ENCODE measurements at places on chromosomes 4 and X.

- no peak for DNase-seq
Observed at GRCh38 chr4:122914292-122914904, 8.0 kb downstream of the NUDT6 start.

DNA sequence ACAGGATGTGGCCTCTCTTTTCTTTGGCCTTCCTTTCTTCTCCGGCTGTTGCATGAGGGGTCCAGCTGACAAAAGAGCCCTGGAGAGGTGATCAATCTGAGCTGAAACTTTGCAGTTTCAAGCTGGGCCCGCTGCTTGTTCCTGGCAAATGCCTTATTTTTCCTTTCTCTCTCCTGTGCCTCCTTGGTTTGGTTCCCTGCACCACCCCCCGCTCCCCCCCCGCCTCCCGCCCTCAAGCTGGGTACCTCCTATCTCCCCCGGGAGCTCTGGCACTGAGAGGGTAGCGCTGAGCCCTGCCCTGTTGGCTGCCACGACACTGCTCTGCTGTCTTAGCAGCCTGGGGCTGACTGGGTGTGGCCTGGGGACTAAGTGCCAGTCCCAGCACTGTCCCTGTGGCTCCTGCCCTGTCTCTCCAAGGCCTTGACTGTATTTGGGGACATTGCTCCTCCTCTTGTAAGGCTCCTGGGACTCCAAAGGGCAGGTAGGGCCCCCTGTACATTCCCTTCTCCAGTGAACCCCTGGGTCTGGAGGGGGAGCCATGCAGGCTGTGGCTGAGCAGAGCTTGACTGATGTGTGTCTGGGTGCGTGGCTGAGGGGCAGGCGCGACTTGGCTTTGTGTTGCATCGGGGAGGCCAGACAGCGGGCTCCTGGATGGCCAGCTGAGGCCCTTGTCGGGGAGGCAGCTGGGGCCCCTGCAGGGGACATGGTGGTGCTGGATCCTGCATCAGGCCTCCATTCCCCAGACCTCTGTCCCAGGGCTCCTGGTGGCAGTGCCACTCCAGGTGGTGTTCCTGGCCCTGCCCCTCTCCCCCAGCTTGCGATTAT, 1.1 kb downstream of the PLXNA3 start:
- DNase-seq = no peak

DNA sequence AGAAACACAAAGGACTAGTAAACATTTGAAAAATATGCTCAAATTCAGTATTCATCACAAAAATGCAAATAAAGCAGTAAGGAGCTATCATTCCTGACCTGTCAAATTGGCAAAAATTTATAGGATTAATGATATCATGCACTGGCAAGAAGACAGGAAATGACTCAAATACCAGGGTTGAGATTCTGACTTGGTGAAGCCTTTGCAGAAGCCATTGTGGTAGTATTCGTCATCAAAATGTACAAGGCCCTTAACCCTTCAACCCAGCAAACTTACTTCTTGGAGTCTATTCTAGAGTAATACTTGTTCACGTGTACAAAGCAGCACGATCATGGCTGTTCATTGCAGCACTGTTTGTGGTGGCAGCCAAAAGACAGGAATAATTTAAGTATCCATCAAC, 132.4 kb downstream of the ENOX2 start:
- no peak for DNase-seq

DNA sequence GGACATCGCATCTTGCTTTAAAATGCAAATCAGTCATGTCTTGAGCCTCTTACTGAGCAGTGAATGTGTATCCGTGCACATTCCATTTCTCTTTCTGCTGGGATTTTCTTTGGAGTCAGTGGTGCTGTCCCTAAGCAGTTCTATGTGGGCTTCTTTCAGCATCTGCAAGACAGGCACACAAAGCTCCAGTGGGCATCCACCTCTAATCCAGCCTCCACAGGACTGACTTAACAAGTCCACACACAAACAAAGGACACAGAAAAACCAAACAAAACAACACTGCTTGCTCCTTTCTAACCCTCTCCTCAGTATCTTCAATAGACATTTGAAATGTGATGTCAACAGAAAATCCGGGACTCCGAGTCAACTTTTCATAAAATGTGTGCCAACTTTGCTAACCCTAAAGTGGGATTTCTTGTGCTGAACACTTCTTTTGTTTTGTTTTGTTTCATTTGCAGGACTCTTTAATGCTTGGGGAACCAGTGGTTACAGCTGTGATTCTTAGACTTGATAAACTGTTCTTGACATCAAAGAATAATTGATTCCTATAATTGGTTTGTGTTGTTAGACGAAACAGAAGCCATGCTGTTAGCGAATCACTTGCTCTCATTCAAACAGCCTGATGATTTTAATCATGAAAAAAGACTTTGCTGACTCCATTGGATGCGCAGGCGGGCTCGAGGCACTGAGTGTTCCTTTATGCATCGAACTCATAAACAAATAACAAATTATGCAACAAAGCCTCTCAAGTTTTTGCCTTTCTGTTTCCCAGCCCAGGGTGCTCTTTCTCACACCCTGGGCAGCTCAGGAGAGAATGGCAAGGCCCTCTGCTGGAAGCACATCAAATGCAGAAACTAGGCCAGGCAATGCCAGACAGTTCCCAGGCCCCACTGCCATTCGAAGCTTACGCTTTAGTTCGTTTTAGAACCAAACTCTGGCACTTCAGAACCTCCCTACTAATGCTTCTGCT, 20.1 kb downstream of the ETNPPL start:
- DNase-seq = no peak

DNA sequence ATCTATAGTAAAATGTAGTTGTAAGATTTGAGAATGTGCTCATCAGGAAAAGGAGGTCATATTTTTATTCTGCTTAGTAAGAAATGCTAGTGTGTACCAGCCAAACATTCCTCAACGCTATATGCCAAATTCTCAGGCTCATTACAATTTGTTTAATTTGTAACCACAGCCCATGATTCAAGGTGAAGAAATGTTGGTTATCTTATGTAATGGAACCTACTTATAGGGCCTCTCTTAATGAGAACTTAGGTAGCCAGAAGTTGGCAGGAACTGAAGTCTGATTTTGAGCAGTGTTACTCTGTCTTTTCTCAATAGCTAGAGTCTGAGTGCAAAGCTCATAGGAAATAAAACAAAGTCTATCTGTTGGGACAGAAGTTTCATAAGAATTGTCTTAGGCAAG, 595.0 kb downstream of the GLUD2 start:
- no peak for DNase-seq

GRCh38 chrX:25383196-25383595, 367.4 kb upstream of the ARX start:
- no peak for DNase-seq

DNA sequence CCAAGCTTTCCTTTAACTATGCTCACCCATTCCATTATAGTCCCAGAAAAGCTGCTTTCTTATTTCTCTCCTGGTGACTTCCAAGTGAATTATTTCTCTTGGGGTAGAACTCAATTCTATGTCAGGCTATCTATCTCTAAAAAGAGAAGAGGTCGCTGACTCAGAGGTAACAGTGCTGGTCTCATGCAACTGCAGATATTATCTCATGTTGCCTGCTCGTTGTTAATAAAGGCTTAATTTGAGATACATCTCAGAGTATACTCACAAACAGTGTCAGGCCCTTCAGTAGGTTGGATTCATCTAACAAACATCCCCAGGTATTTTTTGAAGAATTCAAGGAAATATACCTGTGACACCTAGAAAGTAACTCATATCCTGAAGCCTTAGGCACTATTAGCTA, 2.7 kb downstream of the TMEM154 start:
- no peak for DNase-seq
